ENCODE measurements at places on chromosomes 11 and 22. TPM values are rescaled to one million over a fixed set of nuclear protein-coding genes. Genes with fewer than 3 reads are reported as not detected.

Gene HSD17B12
- 75.2 TPM for total RNA-seq

Gene KCNQ1
- 0.96 TPM for total RNA-seq

Gene ACR
- not detected for total RNA-seq

Gene C11orf52
- total RNA-seq = 1.7 TPM

Gene GUCY1A2
- under 0.01 TPM for total RNA-seq

Gene CASP12
- not detected for total RNA-seq

Gene MRGPRF
- total RNA-seq = not detected

Gene C11orf86
- total RNA-seq = not detected

Gene ART5
- total RNA-seq = not detected

Gene CBLIF
- total RNA-seq = not detected

Gene TRPM5
- not detected for total RNA-seq

Gene RAG1
- total RNA-seq = 1.7 TPM

Gene FXYD2
- 59.8 TPM for total RNA-seq

Gene UEVLD
- 21.7 TPM for total RNA-seq

Gene ALDH3B1
- 3.9 TPM for total RNA-seq

Gene THY1
- 2.4 TPM for total RNA-seq

Gene GRM5
- not detected for total RNA-seq

Gene NDUFC2
- total RNA-seq = 63.9 TPM

Gene SCGB1D2
- total RNA-seq = not detected

Gene MCM5
- 12.1 TPM for total RNA-seq

Gene CASP5
- 1.1 TPM for total RNA-seq

Gene MTCH2
- 66.3 TPM for total RNA-seq

Gene TLCD5
- 0.64 TPM for total RNA-seq
